AG04450 (cell line): ENCODE measurements at places on chromosomes 2 and 18. TPM values are rescaled to one million over a fixed set of nuclear protein-coding genes. Genes with fewer than 3 reads are reported as not detected.

The POTEI gene
- not detected in 2 replicates for polyA plus RNA-seq

DNA sequence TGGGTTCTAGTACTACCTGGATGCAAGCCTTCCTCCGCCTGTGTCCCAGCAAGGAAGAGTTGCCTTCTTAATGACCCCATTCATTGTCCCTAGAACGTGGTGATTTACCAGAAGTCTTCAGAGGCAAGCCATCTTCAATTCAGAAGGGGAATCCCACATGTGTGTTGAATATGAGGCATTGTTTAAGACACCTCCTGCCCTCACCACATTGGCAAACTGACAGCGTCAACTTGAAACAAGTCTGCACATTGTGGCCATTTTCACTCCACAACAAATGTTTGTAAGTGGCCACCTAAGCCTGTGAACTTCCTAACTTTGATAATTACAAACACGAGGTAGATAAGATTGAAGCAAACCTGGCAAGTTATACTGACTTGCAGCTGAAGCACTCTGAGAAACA is 83.7 kb downstream of the TCF7L1 start:
- no peak for DNase-seq

DNA sequence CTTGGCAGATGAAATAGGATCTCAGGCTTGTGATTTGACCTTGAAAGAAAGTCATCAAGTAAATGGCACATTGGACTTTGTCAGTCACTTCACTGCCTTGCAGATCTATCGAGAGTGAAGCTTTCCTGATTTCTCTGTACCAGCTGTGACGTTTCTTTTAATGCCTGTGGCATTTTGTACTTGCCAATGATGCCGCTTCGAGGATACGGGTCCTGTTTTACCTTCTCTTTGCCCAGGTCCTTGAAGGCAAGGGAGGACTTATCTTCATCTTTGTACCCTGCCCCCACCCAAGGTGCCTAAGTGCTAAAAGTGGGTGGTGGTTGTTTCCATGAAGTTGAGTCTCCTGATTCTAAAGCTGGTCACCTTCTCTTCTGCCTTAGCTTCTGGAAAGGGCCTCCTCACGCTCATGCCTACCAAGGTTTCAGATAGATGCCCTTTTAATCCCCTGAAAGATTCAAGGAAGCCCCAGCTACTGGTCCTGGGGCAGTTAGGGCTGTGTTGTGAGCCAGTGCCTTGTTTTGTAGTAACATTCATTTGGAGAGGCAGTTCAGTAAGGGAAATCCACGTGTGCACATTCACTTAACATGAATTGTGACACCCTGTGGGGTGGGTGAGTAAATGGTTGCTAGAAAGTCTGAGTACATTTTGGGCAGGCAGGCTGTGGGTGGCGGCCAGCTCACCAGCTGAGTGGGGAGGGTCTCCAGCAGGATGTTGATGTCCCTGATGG is 6.1 kb downstream of the LBH start:
- DNase-seq: no peak

The IGFBP2 gene
- 25.2 and 41.7 TPM in 2 replicates for polyA plus RNA-seq

- DNase-seq: no peak
Observed at GRCh38 chr2:21117688-21118087, 6.1 kb upstream of the TDRD15 start.

GRCh38 chr2:126808929-126809328 is 89.8 kb upstream of the TEX51 start:
- no peak for DNase-seq

GRCh38 chr2:178110681-178111080 is 1.6 kb upstream of the RBM45 start:
- no peak for DNase-seq

GRCh38 chr2:1572638-1573037 is 159.4 kb downstream of the TPO start:
- no peak for DNase-seq

The CDH19 gene
- polyA plus RNA-seq: not detected in 2 replicates

DNA sequence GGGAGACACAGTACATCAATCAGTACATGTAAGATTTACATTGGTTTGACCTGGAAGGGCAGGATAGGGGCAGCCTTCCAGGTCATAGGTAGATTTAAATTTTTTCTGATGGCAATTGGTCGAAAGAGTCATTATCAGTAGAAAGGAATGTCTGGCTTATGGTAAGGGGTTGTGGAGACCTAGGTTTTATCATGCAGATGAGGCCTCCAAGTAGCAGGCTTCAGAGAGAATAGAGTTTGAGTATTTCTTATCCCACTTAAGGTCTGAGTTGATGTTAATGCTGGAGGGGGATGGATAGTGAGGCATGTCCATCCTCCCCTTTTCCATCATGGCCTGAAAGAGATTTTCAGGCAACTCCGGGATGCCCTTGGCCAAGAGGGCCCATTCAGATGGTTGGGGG is 60.7 kb downstream of the SPTBN1 start:
- no peak for DNase-seq

DNA sequence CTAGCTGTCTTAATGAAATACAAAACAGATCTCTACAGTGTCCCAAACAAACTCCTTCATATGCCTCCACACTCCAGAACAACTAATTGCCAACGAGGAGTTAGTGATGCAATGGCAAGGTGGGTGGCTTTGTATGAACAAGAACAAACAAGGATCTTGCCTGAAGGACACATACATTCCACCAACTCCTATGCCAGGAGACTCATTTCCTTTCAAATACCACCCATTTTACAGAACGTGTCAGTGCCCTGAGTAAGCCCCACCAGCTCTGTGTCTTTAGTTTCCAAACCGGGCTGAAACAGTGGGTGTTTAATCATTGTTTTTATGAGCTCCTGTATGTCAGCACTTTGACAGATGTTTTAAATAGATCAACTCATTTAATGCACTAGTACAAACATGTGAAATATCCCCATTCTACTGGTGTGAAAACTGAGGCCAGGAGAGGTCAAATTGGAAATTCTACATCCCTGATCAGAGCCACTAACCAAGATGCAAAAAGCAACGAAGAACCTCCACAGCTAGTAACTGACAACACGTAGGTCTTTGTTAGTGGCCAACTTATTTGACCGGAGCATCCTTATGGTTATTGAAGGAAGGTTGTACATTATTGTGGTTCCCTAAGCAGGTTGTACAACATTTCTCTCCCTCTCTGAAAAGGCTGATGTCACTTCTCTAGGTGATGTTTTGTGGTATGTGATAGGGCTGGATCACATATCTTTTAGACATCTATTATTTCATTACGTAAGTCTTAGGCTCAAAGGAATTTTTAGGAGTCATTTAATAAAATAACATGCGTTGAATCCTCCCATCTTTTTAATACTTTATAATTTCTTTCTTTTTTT is 534.9 kb upstream of the TNP1 start:
- no peak for DNase-seq

- DNase-seq: no peak
Observed at GRCh38 chr2:141692829-141693228, 438.0 kb downstream of the LRP1B start.

- no peak for DNase-seq
Observed at GRCh38 chr2:239993291-239993690, 31.9 kb downstream of the NDUFA10 start.

The SS18 gene
- 120 and 126 TPM in 2 replicates for polyA plus RNA-seq

GRCh38 chr18:55247032-55247431 is 287.8 kb upstream of the CCDC68 start:
- DNase-seq: no peak

DNA sequence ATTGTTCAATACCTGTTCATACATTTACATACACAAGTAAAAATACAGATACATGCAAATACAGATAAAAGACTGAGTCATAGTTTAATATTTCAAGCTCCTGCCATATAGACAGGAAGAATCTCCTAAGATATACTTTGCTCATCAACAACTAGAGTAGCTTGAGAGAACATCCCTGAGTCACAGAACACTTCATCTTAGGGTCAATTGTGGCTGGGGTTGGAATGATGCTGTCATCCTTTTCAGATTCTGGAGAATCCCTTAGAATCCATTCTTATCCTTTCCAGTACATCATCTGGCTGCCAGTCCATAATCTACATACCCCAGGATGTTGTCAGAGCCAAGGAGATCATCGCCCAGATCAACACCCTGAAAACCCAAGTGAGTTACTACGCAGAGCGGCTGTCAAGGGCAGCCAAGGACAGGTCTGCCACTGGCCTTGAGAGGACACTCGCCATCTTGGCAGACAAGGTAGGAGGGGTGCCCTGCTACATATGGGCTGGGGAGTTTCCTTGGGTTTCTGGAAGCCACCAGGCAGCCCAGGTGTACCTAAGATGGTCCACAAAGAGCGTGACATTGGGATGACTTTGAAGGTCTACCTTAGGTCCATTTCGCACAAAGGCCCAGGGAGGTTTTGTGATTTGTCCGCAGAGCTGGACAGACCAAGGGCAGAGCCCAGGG is 55.7 kb downstream of the COA5 start:
- DNase-seq: peak; percentile 20

DNA sequence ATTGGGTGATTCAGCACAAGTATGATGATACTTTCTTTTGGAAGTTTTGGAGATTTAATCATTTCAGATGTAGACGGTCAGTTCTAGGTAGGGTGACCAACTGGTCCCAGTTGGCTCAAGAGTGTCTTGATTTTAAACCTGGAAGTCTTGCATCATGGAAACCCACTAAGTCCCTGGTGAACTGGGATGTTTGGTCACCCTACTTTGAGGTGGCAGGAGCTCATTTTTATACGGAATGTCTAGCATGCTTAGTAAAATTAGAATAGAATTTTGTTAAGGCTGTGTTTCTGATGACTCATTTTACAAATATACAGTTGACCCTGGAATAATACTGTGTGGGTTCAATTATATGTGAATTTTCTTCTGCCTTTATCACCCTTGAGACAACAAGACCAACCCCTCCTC is 61.5 kb upstream of the DOCK10 start:
- no peak for DNase-seq

The MAPK4 gene
- not detected in 2 replicates for polyA plus RNA-seq

The SALL3 gene
- polyA plus RNA-seq: not detected in 2 replicates

The RUFY4 gene
- not detected in 2 replicates for polyA plus RNA-seq

DNA sequence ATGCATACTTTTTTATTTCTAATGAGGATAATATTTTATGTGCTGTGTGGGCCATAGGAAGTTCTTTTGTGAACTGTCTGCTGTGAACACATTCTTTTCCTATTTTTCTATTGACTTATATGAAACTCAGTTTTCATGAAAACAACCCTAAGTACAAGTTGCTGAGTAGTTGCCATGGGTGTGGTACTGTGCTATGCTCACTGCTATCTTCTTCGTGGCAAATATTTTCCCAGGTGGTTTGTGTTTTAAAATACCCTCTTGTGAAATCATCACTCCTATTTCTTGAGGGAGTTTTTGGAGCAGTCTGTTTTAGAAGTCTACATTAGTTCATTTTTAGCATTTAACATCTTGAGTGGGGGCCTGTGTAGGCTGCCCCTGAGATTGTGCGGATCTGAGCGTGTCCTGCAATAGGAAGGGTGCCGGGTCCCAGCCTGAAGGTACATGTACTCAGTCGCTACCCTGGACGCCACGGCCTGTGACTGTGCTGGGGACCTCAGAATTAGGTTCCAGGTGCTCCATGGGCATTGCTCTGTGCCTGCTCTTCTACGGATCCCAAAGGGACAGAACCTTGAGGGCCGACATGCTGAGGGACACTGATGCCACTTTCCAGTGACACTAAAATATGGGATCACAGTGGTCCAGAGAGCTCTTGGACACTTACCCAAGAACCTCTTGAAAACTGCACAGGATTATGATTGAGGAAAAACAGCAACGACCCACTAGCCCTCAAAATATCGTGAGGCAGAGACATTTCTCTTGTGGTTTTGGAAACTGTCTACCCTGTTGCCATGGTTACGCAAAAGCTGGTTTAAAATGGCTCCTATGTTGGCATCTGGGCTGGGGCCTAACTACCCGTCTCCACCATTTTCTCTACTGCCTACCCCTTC is 480.4 kb downstream of the TGIF1 start:
- no peak for DNase-seq
